ENCODE measurements at places on chromosomes 16 and 17.

- no peak for DNase-seq
Observed at GRCh38 chr16:46900455-46901235, 16.5 kb downstream of the GPT2 start.

GRCh38 chr16:19844945-19845641 is 39.6 kb downstream of the GPRC5B start:
- DNase-seq: no peak

- no peak for DNase-seq
Observed at GRCh38 chr16:86476956-86477534, 33.3 kb upstream of the FOXF1 start.

- no peak for DNase-seq
Observed at GRCh38 chr16:12096157-12096777, 119.7 kb downstream of the SNX29 start.

DNA sequence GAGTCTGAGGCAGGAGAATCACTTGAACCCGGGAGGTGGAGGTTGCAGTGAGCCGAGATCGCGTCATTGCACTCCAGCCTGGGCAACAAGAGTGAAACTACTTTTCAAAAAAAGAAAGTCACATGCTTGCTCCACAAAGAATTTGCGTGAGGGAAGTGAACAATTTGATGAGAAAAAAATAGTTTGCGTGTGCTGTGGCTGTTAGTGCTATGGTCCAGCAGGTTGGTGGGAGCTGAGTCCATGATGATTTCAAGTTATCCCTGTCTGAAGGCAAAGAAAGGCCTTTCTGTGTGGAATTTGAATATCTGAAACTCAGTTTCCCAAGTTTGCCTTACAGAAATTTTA is 21.0 kb downstream of the PRCD start:
- DNase-seq: no peak

DNA sequence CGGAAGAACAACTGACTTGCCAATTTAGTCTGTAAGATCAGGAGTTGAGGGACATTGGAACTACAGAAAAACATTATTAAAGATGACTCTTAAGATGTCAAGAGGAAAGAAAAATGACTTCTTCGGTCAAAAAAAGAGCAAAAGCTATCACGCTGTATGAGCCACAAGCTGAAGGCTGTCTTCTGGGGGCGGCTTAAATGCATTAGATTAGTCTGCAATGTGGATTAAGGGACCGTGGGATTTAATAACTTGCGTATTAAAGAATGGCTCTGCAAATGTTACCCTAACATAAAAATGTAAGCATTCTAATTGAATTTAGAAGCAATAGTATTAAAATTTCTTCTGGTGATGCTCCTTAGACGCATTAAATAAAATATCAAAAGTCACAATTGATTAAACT is 108.6 kb downstream of the PITPNC1 start:
- DNase-seq: no peak

DNA sequence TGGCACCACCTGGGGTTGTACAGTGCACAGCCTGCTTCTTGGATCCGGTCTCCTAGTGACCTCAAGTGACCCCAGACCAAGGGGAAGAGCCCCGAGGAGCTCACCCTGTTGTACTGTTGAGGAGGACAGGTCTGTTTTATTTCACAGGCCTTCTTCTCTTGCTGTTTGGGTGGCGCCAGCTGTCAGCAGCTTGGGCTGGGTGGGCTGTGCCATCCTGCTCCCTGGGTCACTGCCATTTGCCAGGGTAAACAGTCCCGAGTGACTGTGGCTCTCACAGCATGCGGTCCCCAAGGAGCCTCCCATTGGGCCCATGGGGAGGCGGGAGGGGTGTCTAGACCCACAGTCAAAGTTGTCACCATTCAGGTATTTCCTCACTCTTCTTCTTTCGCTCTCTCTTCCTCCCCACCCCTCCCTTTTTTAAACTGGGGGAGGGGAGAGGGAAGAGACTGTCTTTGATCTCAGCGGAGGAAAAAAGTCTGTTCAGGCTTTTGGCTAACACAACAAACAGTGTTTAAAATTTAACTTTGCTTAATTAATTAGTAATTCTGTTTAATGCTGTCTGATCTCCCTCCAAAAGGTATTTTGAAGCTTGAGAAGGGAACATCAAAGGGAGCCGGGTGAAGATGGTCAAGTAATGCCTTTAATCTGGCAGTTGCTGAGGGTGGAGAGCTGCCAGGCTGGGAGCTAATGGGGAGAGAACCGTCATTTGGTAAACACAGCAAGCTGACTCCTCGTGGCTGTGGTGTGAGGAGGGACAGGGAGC is 64.0 kb downstream of the SNX20 start:
- DNase-seq: no peak

DNA sequence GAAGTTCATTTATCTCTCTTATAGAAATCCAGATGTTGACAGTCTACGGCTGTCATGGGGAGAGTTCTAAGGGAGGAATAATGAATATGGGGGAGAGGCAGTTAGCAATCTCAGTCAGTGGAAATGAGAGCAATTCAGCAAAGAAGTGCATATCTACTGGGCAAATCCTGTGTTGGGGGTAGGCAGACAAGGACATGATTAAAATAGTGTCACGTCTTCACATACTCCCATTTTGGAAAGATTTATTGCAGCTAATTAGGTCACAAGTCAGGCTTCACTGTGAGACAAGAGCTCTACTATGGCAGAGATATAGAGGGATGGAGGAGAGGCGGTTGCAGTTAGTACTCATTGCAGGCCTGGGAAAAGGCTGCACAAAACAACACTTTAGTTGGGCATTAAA is 29.8 kb downstream of the LRRC36 start:
- DNase-seq: no peak

- DNase-seq: no peak
Observed at GRCh38 chr17:64016974-64017373, 3.5 kb downstream of the ICAM2 start.

- DNase-seq: no peak
Observed at GRCh38 chr17:55334881-55335540, 70.3 kb downstream of the HLF start.

GRCh38 chr17:80558046-80558445 is 13.4 kb downstream of the RPTOR start:
- no peak for DNase-seq

DNA sequence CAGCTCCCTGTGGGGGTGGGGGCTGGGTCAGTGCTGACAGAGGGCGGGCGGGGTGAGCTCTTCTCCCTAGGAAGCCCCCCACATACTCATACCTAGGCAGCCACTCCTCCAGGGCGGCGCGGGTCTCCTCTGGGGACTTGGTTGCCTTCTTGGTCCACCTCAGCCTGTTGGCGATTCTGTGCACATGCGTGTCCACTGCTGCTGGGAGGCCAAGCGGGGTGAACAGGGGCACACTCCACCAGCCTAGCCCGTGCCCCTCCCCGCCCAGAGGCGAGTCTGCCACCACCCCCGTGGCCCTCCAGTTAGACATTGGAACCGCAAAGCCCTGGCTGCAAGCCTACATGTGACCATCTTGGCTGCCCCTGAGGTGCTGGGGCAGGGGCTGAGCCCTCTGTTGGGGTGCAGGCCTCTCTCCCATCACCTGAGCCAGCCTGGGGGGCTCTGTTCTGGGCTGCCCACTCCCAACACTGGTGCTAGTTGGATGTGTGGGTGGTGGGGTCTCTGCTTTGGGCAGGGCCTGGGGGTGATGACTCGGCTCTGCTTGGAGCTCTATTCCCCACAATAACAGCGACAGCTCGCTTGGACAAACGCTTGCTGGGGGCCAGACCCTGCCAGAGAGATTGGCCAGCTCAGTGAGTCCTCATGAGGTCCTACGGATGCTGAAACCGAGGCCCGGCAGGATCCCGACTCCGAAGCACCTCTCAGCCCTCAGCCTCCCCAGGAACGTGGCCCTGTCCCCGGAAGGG is 7.4 kb downstream of the NTHL1 start:
- DNase-seq: no peak

DNA sequence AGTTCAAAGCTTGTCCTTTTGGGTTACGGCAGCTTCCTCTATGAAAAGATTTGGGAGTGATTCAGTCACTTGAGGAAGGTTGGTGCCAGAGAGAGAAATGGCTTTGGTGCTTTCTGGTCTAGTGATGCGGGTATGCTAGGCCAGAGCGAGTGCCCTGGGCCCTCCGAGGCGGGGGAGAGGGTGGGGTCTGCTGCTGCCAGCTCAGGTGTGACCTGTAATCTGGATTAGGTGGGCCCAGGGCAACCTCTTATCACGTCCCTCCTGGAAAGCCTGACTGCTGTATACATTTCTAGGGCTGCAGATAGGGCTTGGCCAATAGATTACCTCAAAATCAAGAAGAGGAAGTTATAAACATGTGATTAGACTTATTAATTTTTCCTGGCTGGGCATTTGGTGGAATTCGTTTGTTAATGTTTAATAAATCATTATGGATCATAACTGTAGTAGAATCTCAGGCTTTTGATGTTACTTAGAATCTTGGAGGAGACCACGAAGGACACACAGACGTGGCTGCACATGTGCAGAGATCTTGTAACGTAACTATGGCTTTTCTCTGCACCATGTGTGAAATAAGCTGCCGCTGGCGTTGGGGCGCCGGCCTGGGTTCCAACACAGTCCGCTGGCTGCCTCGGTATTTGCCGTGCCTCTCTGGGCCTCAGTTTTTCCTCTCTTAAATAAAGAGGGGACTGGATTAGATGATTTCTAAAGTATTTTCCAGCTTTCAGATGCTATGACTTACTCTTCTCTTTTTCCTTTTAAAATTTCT is 1.2 kb downstream of the IRF8 start:
- DNase-seq: no peak

DNA sequence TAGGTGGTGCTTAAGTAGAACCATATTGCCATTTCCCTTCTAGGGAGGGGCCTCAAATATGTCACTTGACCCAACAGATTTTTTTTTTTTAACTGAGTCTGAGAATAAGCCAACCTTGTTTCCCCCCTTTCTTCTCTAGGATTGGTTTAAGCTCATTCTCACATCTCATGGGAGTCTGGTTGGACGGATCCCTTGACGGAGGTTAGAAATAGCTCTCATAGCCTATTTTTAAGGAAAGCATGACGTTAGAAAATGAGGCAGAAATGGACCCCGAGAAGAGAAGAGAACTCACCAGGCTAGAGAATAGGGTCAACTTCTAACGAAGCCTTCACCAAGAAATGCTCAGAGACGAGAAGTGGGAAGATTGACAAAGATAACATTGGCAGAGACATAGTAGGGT is 95.1 kb upstream of the ZFHX3 start:
- no peak for DNase-seq

DNA sequence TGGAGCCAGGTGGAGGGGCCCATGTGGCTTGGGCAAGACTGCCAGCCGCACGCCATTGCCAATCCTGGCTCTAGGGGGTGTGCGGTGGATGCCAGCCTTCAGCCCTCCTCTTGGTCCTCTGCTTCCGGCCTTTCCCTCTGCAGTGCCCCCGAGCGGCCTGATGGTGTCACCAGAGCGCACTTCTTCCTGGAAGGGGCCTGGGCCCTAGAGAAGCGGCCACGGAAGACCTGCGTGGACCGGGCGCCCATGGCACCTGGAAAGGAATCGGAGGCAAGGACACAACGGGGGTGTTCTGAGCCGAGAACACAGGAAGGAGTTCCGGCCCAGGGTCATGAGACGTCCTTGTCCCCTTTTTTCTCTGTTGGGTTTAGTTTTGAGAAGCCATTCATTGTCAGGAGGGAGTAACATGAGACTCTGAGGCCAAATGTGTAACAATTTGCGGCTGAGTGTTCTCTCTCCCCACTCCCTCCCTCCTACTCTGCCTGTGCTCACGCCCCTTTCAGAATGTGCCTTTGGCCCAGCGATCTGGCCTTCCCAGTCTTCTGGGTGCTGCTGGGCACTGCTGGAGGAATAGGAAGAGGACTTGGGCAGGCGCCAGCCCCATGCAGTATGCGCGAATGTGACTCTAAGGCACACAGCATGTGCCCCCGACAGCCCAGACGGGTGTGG is 92.8 kb downstream of the IRX3 start:
- peak; percentile 84 for DNase-seq

- DNase-seq: peak; percentile 60
Observed at GRCh38 chr17:38702916-38703741, 1.9 kb upstream of the MLLT6 start.

GRCh38 chr16:60151987-60152386 is 1417.9 kb upstream of the GOT2 start:
- no peak for DNase-seq

DNA sequence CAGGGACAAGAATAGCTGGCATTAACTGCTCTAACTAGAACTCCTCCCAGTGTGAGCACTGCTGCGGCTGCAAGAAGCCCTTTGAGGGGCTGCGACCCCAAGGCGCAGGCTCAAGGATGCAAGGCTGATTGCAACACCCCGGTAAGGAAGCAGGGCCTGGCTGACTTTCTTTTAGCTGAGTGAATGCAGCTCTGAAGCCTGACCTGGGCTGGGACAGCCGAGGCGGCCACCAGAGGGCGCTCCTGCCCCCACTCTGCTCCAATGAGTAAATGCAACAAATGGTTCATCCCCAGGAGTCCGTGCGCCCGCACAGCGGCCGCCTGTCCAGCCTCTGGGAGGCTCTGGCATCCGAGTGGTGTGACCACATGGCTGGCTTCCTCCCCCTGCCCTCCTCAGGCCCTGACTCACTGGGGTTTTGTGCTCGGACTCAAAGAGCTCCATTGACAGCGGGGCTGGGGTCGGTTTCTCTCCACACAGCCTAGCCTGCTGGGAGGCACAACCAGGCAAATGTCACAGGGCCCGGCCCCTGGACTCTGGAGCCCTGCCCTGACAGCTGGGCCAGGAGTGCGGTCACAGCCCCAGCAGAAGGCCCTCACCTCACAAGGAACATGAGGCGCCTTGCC is at the start of gene SMIM5:
Gene SMIM5 (plus strand): TSS at position 572 of the 623 bp plus-strand sequence. CDS start 6,768 bp downstream, outside the sequence.
- peak; percentile 90 for DNase-seq

DNA sequence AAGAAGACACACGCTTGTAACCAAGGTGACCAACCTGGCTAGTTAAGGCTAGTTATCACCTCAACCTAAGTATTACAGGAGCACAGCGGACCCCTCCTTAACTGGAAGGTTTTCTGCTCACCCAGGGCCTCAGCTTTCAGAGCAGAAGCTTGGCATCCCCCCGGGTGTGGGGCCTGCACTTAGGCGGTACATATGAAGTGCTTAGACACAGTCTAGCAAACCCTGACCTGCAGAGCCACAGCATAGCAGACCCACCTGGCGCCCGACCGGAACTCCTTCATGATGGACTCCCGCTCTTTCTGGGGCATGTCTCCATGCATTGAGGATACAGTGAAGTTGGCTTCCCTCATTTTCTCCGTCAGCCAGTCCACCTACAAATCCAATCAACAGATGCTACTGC is 9.8 kb downstream of the EIF4A3 start:
- DNase-seq: no peak

DNA sequence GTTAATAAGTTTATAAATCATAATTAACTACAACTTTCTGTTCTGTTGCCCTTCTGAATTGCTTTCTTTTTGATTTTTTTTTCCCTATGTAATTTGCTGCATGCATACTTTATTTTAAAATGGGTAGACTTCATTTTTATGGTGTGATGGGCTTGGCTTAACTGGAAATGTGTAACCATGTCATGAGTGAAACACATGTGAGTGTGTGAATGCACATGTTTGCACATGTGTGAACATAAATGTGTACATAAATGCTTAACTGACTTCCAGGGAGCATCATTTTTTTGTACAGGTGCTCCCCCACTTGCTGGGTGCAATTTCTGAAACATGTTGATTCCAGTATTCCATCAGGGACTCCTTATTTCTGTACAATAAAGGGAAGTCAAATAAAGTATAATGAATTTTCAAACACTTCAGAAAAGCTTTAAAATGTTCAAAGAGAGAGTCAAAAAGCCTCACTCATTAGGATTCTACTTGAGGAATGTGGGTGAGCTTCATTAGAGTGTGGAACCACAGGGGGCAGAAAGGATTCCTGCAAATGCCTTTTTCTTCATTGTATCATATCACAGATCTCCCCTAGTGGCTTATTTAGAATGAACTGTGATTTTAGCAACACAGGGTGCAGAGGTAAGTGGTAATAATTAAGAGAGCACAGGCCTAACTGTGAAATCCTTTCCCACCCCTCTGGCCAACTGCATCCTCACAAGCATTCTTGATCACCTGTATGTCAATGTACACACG is 31.7 kb upstream of the CDH11 start:
- no peak for DNase-seq

GRCh38 chr17:73196500-73196899 is 3.6 kb downstream of the COG1 start:
- DNase-seq: no peak

All from hematopoietic multipotent progenitor cell treated with erythropoietin and hydrocortisone succinate and interleukin-3 and kit ligand, for 4 days (in vitro differentiated cells).